NCI-H1092 treated with DMSO at 0.1 percent for 48 hours (cell line): ENCODE measurements at places on chromosomes 1 and 21.

GRCh38 chr1:184161071-184161698, 109.7 kb downstream of the TSEN15 start:
- DNase-seq: no peak

GRCh38 chr1:187001198-187001889, 172.6 kb downstream of the PLA2G4A start:
- no peak for DNase-seq

DNA sequence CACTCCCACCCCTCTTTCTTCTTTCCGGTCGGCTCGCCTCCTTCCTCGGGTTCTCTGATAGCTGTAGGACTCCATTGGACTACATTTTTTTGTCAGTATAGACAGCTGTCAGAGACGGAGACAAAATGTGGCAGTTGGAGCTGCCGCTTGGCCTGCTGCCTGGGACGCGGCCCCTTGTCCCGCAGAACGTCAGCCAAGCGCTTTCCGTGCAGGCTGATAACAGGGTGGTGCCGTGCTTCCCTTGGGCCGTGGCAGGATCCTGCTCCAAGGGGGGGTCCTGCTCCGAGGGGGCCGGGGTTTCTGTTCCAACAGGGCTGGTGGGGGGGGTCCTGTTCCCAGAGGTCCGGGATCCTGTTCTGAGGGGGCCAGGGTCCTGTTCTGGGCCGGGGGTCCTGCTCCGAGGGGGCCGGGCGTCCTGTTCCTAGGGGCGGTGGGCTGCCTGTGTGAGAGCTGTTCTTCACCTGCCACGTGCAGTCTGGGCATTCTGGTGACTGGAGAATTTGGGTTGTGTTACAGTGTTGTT, 4.9 kb downstream of the SKI start:
- DNase-seq: no peak

GRCh38 chr1:214475331-214475730, 76.1 kb downstream of the PTPN14 start:
- DNase-seq: no peak

DNA sequence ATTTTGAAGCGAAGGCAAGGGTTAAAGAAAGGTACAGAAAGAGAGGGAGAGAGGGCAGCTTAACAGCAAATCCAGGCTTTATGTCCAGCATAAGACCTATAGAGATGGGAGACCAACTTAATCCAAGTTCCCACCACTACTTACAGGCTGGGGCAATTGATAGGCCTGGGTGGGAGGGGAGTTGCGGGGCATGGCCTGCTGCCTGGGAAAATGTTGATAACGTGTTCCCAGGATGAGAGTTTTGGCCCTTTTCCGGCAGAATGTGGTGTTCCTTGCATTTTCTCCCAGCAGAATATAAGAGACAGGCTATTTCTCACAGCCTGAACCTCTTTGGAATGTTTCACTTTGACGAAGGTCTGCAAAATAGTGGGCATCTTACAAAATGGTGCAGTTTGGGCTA, 34.9 kb upstream of the PLA2G5 start:
- DNase-seq: no peak

- DNase-seq: no peak
Measured at GRCh38 chr1:20037877-20038276, 32.1 kb upstream of the PLA2G5 start.

DNA sequence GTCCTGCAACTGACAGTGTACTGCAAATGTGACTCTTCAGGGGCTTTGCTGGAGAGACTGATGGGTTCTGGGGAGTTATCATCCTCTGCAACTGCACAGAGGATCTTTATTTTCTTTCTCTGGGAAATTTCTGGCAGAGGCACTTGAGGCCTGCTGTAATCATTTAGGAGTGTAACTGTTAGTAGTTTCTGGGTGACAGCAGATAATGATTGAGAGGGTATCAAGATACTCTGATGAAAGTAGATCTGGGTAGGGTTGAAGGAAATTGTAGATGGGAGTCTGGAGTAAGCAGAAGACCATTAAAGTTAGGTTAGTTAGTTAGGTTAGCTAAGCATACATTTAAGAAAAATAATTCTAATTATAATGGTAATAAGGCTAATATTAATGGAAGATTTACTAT, 11.0 kb upstream of the DDR2 start:
- no peak for DNase-seq

- no peak for DNase-seq
Measured at GRCh38 chr21:44732956-44733355, 21.6 kb upstream of the TSPEAR start.

DNA sequence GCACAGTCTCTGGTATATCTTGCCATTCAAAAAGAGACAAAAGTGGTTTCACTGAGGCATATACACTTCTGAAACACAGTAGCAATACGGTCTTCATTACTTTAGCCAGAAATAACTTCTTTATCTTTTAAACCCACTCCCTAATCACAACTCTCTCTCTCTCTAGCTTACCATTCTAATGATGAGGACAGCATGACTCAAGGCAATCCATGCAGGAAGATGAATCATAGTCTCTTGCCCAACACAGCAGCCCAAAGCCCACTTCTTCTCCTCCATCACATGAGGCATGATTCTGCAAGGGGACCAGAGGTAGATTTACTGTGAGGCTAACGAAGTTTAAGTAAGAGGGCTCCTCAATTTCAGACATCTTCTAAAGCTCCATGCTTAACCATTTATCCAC, 285.0 kb upstream of the NR5A2 start:
- no peak for DNase-seq

- DNase-seq: no peak
Measured at GRCh38 chr1:182681568-182681912, 2.8 kb downstream of the RGS8 start.

DNA sequence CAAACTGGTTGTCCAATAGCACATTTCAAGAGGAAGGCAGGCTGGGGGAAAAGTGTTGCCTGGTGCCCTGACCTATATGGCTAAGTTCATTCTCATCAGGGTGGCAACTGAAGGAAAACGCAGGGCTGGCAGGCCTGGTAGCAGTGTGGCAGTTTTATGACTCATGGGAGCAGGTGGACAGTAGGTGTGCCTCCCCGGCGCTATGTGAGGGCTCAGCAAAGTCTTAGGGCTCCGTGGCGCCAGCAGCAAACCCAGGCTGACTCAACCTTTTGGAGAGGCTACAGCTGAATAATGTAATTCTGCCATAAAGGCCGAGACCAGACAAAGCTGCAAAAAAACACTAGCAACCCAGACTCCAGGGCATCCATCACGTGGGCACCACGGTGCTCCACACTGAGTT, 23.6 kb downstream of the GADD45A start:
- no peak for DNase-seq

DNA sequence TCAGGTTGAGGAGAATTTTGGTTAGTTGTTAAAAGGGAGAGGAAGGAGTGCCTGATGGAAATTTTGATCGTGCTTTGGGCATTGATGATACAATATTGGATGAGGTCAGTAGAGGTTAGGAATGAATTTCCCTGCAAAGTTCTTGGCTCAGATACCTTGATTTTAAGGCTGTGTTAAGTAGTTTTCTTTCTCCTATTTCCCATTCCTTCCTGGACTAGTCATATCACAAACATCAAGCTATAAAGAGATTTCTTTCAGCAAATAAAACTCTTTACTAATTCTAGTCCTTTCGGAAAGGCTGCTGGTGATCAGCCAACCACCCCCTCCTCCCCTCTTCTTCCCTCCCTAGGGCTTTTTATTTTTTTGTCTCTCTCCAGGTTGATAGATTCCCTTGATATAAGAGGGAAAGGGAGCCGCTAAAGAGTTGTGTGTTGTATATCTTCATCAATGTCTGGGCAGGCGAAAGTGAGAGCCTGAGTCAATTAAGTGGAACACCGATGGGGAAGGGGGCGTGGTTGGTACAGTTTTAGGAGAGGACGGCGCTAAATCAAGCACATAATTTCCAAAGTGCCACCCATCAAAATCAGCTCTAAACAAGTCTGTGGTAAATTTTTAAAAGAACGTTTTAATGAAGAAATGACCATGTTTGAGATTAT, 100.1 kb upstream of the PLXNA2 start:
- no peak for DNase-seq

GRCh38 chr1:163006051-163006834, 62.9 kb upstream of the RGS4 start:
- no peak for DNase-seq

DNA sequence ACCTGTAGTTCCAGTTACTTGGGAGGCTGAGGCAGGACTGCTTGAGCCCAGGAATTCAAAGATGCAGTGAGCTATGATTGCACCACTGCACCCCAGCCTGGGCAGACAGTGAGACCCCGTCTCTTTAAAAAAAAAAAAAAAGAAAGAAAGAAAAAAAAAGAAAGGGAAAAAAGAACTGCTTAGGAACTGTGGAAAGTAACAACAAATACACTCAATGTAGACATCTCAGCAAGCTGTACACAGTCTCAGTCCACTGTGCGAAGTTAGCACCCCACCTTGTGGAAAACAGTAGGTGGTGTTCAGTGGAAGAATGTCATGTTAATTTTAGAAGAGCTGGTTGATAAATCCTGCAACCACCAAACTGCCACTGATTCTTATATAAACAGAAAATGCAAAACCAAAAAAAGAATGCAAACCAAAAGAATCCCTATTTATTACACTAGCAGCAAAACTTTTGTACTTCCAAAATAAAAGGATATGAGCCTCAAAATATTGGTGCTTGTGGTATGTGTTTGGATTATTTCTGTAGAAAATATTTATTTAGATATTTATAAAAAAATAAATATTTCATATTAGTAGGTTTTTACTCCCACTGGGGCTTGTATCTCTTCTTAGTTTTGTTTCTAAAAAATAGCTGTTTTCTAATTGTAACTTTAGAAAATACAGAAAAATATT, 31.1 kb downstream of the ALG14 start:
- DNase-seq: peak; percentile 50

GRCh38 chr1:171828794-171829193, 12.5 kb upstream of the DNM3 start:
- no peak for DNase-seq

GRCh38 chr1:171352554-171352953, 38.6 kb downstream of the FMO4 start:
- DNase-seq: no peak

DNA sequence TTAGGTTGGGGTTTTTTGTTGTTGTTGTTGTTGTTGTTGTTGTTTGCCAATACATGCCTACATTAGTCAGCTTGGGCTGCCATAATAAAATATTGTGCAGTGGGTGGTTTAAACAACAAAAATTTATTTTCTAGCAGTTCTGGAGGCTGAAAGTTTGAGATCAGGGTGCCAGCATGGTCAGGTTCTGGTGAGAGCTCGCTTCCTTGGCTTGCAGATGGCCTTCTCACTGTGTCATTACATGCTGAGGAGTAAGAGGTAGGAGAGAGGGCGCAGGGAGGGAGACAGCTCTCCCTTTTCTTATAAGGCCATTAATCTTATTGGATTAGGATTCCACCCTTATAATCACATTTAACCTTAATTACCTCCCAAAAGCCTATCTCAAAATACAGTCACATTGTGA, 52.7 kb downstream of the DIRAS3 start:
- no peak for DNase-seq

GRCh38 chr1:17192394-17193221, 12.3 kb upstream of the PADI1 start:
- DNase-seq: no peak

DNA sequence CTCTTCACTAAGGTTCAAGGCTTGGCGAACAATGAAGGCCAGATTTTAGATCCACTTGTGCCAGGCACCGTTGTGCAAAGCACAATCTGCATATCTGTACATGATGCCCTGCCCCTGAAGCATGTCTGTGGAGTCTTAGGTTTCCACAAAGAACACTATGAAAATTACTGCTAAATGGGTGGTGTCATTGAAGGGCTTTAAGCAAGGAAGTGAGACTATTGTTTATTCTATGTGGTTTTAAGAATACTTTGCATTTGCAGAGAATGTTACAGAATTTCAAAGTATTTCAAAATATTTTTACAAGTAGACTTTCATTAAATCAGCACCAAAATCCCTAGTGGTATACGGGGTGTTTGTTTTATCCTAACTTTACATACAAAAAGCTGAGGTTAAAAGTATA, 8.8 kb downstream of the TSEN15 start:
- DNase-seq: no peak

GRCh38 chr1:248778906-248779305, 23.3 kb upstream of the LYPD8 start:
- DNase-seq: no peak

GRCh38 chr1:205191622-205192021, 19.9 kb downstream of the DSTYK start:
- no peak for DNase-seq

- peak; percentile 70 for DNase-seq
Measured at GRCh38 chr1:50110151-50110550, 1.4 kb downstream of the ELAVL4 start.

DNA sequence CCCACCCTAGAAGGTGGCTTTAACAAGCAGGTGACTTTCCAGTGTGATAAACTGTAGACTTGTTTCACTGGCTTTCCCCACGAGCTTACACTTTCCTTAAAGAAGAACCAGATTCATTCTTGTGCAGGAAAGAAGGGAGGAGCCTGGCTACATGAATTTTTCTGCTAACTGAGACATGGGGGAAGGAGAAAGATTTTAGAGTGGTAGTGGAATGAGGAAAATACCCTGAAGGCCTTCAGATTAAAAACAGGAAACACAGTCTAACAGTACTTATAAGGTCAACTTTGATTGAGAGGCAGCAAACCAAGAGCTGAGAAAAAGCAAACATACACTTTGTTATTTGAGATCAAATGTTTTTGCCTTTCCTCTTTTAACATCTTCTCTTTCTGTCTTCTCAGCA, 640.9 kb upstream of the PLXNA2 start:
- no peak for DNase-seq

DNA sequence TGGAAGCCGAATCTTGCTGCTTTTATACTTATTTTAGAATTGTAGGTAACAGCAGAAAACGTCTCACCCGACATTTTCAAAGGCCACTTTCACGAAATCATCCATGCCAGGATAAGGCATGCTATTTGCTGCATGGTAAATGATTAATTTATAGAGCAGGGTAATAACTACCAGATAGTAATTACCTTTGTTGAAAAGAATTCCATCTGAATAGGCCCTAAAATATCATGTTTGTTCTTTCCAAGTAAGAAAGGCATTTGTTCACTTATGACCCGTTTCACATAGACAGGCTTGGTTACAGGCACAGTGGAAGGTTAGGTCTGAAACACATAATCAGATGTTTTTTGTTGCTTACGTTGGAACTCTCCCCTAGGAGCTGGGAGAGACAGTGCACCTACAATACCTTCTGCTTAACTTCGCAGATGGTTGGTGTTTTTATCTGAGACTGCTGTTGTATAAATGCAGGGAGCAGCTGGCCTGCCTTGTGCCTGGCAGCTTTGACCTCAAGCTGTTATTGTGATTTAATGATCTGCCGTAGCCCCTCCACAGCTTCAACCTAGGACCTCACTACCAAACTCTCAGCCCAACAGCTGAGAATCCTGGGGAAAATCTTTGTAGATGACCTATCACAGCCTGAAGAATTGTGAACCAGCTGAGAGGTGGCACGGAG, 1.6 kb downstream of the SLC44A3 start:
- peak; percentile 16 for DNase-seq

- no peak for DNase-seq
Measured at GRCh38 chr1:91501971-91502671, 1.5 kb downstream of the CDC7 start.

- DNase-seq: no peak
Measured at GRCh38 chr1:240254006-240254405, 162.3 kb downstream of the FMN2 start.

DNA sequence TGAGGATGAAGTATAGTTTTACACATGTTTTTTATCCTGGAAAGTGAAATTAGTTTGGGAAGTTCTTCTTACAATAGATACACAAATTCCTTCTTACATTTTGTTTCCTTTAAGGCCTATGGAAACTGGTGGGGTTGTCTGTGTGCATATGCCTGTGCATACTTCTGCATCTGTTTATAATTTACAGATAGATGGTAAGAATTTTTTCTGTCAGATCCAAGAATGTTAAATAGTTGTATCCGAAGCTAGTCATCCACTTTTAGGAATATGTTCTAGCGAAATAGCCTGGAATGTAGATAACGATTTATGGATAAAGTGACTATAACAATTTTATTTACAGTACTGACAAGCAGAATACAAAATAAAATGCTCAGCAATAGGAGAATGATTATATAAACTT, 194.1 kb downstream of the ROR1 start:
- DNase-seq: no peak
